ENCODE measurements at places on chromosomes 3 and 15.

GRCh38 chr15:99631255-99631654 lies 65.5 kb downstream of the MEF2A start:
- peak; percentile 25 for DNase-seq

DNA sequence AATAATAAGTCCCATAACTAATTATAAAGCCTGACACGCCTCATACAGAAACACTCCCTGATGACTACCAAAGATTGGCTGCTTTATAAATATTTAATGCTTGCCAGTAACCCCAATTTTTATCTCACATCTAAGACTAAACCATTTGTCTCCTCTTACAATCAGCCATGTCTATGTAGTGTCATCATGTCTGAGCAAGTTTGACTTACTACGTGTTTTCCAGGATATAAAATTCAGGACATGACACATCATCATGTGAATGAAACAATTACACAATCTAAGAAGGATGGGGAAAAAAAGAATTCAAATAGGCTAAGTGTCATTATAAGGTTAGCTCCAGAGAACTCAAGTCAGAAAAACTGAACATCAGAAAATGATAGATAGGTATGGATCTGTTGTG lies 208.7 kb downstream of the MECOM start:
- DNase-seq: no peak

GRCh38 chr15:82044373-82045178 lies 1.2 kb downstream of the MEX3B start:
- DNase-seq: peak; percentile 43

- DNase-seq: peak; percentile 21
Measured at GRCh38 chr15:31483053-31483985, 156.7 kb downstream of the KLF13 start.

DNA sequence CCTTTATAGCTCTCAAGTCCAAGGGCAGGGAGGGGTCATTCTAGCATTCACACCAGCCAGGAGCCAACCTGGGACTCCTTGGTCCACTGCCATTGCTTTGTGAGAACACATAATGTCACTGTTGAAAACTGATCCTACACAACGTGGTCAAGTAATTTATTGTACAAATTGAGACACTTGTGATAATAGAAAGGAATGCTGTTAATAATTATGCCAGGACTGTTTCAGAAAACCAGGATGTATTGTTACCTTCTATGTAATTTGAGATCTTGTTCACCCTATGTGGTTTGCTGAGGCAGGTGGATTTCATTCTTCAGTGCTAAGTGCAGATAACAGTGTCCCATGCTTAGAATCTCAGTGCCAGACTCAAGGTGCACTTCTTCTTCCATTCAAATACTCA lies 33.3 kb downstream of the TMCO5A start:
- no peak for DNase-seq
